ENCODE measurements at places on chromosomes 6 and 20.

DNA sequence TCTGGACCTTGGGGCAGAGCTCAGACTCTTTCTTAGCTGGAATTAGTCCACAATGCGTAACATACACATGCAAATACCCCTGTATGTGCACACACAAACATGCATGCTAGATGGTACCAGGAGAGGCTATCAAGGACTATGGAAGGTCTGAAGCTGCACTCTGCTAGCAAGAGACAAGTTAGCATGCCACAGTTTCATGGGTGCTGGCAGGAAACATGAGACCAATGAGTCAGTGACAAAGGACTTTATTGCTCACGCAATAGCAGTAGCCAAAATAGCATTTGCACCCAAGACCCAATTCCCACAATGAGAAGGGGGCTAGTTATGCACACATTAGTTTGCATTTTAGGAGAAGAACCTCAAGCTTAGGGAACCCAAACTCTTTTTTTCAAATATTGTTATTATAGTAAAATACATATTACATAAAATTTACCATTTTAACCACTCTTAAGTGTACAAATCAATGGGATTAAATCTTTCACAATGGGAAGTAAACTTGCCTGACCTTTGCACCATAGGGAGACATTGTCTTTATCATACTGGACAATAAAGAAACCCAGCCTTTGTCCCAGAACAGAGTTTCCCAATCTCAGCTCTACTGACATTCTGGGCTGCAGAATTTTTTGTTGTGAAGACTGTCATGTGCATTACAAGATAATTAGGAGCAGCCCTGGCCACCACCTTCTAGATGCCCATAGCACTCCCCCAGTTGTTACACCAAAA is 69.1 kb downstream of the NRSN1 start:
- DNase-seq: no peak

DNA sequence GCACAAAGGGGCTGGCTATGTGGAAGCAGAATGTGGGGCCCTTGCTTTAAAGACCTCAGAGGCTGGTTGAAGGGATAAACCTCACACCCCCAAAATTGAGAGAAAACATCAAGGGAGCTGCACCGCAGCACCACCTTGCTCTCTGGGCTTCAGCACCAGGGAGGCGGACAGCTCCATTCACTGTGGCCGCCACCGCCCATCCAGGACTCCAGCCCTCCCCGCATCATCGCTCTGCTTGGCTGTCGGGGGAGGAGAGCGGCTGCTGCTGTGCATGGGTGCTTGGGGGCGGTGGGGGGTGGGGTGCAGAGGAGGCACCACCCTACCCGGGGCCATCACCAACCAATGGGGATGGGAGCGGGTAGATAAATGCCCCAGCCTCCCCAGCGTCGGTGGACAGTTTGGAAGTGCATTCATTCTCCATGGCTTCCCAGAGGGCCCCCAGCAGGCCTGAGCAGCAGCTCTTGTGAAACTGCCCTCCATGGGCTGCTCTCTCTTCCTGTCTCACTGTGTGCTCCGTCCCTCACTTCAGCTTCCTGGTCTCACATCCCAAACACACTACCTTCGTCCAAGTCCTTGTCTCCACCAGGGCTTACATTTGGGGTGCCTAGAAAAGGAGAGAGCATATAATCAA is 75.7 kb upstream of the BHLHE23 start:
- DNase-seq: peak; percentile 67

DNA sequence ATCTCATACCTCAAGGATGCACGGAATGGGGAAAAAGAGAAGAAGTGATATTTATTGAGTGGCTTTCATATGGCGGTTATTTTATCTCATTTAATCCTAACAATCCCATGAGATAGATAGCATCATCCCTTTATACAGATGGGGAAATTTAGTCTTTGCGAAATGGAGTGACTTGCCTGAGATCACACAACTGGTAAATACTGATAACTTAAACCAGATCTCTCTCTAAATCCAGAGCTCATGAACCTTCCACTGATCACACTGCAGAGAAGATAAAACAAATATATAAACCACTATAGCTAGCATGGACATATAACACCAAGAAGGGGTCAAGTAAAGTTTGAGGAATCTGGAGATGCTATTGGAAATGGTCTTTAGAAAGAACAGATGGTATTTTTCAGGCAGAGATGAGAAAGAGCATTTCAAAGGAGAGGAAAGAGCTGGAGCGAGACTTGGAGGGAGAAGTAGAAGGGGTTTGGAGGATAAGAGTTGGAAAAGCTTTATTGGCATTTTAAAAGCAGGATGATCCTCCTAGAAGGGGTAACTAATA is 139.8 kb upstream of the TNFAIP3 start:
- no peak for DNase-seq

GRCh38 chr6:152566103-152566875 is 70.9 kb downstream of the SYNE1 start:
- peak; percentile 16 for DNase-seq

- DNase-seq: no peak
Observed at GRCh38 chr20:47201074-47201730, 155.3 kb downstream of the ZMYND8 start.

GRCh38 chr20:4808872-4809271 is 87.2 kb downstream of the PRND start:
- no peak for DNase-seq

DNA sequence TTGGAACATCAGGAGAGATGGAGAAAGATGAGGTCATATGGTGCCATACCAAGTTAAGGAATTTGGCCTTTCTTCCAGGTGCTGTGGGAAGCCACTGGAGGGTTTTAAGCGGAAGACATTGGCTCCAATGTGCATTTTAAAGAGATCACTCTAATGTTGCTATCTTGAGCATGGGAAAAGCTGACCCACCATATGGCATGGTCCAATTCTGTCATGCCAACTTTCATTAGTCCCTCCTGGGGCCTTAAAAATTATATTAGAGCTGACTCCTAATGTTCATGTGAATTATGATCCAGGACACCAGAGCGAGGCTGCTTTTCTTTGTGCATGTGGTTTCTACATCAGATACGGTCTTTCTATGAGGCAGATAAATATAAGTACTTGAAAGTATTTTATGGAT is 335.0 kb upstream of the TSHZ2 start:
- no peak for DNase-seq

- DNase-seq: no peak
Observed at GRCh38 chr6:63492476-63492875, 79.8 kb upstream of the LOC128125822 start.

DNA sequence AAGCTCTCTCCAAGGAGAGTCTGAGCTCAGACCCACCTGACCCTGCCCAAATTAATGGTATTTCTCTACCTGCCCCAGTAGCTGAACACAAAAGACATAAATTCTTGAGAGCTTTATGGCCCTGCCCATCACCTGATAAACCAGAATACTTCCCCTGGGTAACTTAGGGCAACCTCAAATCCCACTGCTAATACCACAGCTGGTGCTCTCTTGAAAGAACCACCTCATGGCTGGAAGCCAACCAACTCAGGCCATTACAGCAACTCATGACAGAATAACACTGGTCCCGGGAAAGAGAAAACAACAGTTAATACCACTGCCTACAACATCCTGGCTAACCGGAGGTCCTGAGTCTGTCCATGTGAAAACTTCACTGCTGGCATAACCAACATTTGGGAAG is 328.6 kb downstream of the NKAIN2 start:
- DNase-seq: no peak

DNA sequence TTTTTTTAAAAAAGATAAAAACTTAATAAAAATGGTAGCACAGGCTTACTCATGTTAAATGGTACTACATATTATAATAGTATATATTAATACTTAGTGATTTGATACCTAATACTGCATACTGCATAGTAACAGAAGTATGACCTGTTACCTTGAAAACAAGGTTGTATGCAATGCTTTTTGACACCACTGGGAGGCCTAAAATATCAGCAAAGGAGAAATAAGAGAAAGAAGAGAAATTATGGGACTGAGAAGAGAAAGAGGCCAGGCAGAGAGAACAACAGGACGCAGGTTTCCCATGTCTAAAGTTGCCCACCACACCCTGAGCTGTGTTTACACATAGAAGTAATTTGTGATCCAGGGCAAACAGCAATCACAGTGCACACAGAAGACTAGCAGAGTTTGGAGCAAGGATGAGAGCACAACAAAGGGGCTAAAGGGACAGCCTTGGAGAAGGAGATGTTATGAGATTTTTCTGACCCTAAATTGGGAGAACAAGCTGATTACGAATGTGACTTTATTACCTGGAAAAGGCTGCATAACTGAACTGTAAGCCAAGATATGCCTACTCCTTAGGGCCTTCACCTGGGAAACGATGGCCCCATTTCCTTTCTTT is 73.2 kb downstream of the ROS1 start:
- no peak for DNase-seq

- no peak for DNase-seq
Observed at GRCh38 chr6:91464201-91464600, 877.3 kb upstream of the MAP3K7 start.

- no peak for DNase-seq
Observed at GRCh38 chr20:51426718-51427650, 115.5 kb downstream of the NFATC2 start.

- no peak for DNase-seq
Observed at GRCh38 chr20:20410678-20411077, 42.8 kb downstream of the INSM1 start.

GRCh38 chr20:21323640-21324039 is 20.5 kb downstream of the XRN2 start:
- DNase-seq: no peak

- DNase-seq: no peak
Observed at GRCh38 chr6:142294679-142295078, 7.1 kb upstream of the ADGRG6 start.

- no peak for DNase-seq
Observed at GRCh38 chr6:25934735-25935313, 4.3 kb upstream of the SLC17A2 start.

DNA sequence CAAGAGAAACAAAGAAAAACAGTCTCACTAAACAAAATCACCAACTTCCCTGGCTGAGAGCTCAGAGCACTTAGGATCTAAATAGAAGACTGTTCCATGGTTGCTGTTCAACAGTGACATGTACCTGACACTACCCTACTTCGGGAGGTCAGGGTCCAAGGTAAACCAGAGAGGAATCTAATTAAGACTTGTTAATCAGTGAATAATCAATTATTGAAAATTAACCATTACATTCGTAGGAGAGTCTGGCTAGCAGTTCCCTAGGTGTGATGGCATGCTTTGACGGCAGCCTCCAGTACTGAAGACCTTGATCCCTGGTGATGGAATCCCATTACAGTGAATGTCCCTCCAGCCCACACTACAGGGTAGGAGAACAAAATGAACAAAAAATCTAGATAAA is 154.0 kb upstream of the AFDN start:
- no peak for DNase-seq

DNA sequence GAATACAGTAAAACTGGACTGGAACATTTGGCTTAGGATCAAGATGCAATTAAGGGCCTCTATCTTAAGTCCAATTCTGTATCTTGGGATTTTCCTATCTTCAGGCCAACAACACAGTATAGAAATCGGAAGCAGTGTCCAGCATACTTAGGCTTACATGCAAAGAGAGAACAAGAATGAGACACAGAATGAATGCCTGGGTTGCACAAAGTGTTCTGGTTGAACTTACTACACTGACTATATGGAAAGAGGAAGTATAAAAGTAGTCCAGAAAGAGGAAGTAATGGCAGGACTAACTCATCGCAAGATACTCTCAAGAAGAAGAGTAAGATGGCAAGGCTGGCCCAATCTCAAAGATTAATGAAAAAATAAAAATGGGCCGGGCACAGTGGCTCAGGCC is 87.6 kb downstream of the BTBD9 start:
- no peak for DNase-seq

- DNase-seq: no peak
Observed at GRCh38 chr6:170049641-170050561, 241.0 kb downstream of the DLL1 start.

- DNase-seq: no peak
Observed at GRCh38 chr20:62364911-62365736, 2.0 kb downstream of the LAMA5 start.

DNA sequence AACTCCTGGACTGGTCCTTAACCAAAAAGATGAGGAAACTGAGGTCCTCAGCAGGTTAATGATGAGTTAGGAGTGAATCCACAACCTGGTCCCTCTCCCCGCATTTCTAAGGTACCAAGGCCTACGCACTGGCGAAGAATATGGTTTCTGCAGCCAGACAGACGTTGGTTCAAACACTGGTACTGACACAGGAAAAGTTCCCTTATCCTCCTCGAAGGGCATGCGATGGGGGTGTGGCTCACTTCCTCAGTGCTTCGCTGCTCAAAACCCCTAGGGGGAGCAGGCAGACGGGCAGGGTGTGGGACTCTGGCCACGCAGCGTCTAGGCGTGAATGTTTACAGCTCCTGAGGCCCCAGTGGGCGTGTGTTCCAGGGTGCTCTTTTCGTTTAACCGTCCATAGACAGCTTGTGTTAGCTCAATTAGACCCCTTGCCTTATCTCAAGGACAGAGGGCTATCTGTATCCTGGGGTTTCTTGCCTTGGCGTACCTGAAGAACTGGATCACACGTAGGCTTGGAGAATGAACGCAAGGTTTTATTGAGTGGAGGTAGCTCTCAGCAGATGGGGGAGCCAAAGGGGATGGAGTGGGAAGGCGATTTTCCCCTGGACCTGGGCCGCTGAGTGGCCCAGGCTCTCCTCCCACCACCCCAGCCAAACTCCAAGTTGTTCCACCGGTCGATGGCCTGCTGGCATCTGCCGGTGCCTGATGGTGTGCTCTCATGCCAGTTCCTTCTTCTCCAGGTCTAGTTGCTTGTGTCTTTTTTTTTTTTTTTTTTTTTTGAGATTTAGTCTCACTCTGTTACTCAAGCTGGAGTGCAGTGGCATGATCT is 31.8 kb upstream of the PTPN1 start:
- DNase-seq: peak; percentile 60

DNA sequence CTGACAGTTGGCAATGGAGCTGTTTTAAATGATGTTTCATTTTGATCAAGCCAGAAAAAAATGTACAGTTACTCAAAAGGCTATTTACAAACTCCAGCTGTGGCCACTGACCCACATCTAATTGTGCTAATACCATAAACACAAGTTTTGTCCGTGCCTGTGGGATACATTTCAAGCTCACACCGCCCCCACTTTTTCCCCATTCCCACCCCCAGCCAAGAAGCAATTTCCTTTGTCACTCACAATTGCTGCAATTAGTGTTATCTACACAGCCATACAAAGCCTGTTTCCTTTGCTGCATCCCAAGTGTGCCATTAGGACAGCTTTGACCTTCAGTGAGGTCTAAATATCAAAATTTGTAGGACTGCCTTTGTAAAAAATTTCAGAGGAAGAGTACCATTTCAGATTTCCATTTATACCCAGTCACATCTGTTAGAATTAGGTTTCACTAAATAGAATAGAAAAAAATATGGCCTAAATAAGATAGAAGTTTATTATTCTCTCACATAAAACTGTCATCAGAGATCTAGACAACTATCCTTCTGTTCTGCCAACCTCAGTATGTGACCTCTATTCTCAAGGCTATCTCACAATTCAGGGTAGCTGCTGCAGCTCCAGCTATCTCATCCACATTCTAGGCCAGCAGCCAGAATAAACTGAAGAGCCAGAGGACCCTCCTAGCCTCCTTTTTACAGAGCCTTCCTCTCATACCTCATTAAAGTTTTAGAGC is 202.6 kb downstream of the NFATC2 start:
- DNase-seq: no peak

Measured in thymus (tissue), 14 donors.